NCI-H2171 treated with DMSO at 0.1 percent for 48 hours (cell line): ENCODE measurements at places on chromosomes 12 and 14.

GRCh38 chr14:53628732-53629430 lies 327.7 kb downstream of the BMP4 start:
- no peak for DNase-seq

DNA sequence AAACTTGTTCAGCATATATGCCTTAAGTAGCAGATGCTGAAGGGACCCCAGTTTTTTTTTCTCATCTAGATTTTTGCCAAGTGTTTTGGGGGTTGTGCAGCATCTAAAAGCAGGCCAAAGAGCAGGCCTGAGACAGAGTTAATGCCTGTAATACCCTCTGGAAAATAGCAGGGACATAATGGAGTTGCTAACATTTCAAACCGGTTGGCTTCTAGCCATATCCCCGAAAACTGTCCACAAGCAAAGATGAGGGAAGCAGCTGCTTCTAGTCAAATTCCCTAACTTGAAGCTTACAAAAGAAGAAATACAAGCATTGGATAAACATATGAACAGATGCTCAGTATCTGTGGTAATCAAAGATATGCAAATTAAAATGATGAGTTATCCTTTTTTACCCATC lies 52.1 kb upstream of the AEBP2 start:
- no peak for DNase-seq

DNA sequence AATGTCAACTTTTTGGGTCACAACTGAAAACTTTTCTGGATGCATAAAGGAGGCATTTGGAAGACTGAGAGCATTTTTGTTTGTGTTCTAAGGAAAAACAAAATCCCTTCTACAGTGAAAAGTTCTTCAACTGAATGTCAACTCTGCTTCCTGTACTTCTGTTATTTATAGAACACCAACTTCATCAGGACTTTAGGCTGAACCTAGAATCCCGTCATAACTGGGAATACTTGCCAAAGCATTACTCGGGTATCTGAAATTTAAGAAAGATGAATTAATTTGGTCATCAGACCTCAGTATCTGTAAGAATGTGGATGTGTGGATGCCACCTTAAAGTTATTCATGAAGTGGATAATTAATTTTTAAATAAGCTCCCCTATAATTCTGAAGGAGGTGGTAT lies 73.2 kb downstream of the FERMT2 start:
- DNase-seq = no peak

GRCh38 chr14:59140106-59140843 lies 48.2 kb upstream of the DAAM1 start:
- DNase-seq = peak; percentile 99

GRCh38 chr14:68756734-68757133 lies 36.1 kb downstream of the ZFP36L1 start:
- DNase-seq = no peak

- peak; percentile 77 for DNase-seq
Observed at GRCh38 chr12:121466794-121467637, 67.1 kb downstream of the RNF34 start.

GRCh38 chr12:1080520-1081223 lies 89.6 kb downstream of the ERC1 start:
- no peak for DNase-seq

DNA sequence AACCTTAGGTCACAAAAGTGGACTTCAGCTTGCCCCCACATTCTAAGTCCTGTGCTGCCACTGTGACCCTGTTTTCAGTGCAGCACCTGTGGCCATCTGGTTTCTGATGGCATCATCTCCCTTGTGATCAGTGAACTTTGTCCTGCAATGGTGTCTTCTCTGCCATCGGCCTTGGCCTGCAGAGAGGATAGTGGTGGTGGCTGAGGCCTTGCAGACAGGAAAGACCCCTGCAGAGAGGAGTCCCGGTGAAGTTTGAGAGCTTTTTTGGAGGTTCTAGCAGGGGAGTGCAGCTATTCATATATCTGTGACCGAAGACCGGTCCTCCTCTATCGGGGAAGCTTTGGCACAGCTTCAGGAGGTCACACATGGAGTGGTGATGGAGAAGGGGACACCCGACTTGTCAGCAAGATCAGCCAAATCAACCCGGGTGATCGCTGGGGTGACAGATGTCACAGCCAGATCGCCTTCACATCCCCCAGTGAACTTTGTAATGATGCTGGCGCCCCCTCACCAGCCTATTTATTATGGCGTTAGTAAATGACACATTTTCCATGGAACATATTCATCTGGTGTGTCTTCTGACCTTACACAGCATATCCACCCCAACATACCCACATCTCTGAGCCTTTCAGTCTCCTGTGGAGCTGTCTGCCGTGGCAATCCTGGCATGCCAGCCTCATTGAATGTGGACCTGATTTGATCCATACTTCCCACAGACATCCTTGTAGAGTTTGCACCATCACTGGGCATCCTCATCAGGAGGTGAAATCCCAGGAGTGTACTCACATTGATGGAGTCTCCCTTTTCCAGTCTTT lies 136.1 kb downstream of the PAPOLA start:
- DNase-seq = no peak

DNA sequence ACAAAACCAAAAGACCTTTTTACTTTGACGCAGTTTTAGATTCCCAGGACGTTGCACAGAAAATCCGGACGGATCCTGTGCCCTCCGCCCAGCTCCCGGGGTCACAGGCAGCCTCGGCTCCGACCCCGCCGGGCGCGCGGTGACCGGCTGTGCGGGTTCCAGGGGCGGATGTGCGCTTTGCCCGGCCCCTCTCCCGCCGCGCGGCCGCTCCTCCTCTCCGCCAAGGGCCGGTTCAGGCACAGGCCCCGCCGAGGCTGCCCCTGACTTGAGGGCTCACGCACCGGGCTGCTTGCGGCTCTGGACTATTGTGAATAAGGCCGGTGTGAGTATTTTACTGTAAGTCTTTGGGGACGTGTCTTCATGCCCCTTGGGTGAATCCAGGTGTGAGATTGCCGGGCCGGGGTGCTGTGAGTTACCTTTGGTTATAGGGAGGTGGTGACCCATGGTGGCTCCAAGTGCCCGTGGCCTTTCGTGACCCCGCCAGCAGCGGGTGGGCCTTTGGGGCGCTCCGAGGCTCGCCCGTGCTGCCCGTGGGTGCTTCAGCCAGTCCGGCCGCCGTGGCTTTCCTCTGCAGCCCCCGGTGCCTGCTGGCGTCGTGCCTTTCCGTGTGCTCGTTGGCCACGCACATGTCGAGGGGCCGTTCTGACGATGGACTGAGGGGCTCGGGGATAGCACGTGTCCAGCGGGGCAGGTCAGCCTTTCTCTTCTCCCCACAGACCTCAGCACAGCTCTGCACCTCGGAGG lies 45.9 kb downstream of the NOC4L start:
- DNase-seq = peak; percentile 34

GRCh38 chr14:105394714-105395537 lies 3.4 kb upstream of the TEX22 start:
- no peak for DNase-seq

GRCh38 chr12:93323625-93324329 lies 53.9 kb upstream of the NUDT4 start:
- DNase-seq = no peak

GRCh38 chr12:131559517-131560516 lies 151.1 kb upstream of the SFSWAP start:
- DNase-seq = peak; percentile 42

DNA sequence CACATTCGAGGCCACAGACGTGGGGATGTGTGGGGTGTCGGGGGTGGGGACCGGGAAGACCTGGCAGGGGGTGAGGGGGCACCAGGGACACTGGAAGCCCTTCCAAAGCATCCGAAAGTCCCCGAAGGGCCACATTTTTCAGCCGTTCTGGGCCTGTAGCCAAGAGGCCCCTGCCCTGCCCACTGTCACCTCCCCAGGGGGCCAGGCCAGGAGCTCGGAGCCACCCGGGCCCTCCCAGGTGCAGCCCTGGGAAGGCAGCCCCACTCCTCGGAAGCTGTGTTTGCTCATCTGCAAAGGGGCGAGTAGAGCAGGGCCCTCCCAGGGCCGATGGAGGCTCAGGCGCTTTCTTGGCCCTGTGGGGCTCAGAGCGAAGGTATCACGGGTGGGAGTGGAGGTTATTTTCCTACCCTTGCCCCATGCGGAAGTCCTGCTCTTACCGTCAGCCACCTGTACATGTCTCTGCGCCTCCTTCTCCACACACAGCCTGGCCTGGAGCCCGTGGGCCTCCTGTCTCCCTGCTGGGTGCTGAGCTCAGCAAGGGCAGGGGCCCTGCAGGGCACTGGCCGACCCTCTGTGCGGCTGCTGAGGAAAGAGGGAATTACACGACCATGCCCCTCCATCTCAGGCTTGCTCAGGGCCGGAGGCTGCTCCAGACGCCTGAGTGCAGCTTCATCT lies 27.2 kb downstream of the NOC4L start:
- no peak for DNase-seq

DNA sequence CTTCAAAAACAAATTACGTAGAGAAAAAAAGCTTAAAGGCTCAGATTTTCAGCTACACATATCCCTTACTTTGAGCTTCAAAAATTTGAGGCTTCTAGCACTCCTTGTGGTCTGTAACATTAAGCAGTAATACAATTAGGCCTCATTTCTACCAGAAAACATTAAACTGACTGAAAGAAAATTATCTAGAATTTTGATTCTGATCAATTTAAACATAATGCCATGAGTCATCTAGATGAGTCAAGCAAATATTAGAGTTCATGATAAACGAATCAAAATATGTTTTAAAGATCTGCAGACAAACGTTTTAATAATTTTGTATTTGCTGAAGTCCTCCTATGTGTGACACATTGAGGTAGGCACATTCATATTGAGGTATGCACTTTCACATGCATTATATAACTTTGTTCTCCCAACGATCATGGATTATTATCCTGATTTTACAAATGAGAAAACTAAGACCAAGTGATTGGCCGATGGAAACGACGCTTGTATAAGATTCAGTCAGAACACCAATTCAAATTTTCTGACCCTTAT lies 4.3 kb downstream of the OSBPL8 start:
- DNase-seq = no peak

- DNase-seq = no peak
Observed at GRCh38 chr14:99891900-99892299, 98.7 kb downstream of the EML1 start.

DNA sequence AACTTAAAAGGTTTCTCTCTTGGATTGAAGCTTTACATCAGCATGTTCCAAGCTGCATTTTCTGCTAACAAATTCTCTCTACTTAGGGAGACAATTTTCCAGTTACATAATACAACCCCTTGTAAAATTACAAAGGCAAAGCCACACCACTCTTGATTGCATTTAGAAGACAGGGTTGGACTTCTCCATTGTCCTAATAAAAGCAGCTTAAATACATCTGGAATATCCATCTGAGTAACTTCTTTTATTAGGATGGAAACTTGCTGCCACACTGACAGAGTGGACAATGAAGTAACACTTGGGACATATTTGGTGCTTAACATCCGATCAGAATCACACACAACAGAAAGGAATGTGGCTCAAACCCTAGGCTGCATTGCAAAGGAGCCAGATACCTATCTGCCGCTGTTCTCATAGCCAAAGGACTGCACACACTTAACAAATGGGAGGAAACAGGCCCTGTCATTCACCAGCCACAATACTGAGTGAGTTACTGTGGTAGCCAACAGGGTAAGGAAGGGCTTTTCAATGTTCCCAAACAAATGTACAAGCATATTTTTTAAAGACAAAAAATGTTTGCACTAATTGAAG lies 157.2 kb downstream of the PAX9 start:
- no peak for DNase-seq

GRCh38 chr12:95131589-95132340 lies 58.3 kb upstream of the NR2C1 start:
- DNase-seq = no peak

- peak; percentile 9 for DNase-seq
Observed at GRCh38 chr14:43003845-43004244, 1397.2 kb downstream of the LRFN5 start.

DNA sequence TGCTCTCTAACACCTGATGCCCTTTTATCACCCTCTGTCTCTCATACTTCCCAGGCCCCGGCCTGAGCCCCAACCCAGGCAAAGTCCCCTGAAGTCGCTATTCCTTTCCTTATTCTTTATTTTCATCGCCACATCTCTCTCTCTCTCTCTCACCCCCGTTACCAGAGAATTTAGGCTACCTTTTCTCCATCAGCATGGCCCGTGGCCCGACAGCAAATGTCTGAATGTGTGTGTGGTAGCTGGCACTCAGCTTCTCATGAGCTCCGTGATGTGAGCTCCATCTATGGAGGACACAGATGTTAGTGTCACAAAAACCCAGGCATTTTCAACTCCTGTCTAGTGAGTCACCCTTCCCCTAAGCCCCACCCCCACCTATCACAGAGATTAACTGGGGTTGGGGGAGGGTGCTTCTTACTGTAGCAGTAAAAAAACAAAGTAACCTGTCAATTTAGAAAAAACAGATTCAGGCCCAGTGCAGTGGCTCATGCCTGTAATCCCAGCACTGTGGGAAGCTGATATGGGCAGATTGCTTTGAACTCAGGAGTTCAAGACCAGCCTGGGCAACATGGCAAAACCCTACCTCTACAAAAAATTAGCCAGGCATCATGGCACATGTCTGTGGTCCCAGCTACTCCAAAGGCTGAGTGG lies 53.8 kb downstream of the VCPKMT start:
- DNase-seq = peak; percentile 48
